ENCODE measurements at places on chromosomes 1 and 21.

DNA sequence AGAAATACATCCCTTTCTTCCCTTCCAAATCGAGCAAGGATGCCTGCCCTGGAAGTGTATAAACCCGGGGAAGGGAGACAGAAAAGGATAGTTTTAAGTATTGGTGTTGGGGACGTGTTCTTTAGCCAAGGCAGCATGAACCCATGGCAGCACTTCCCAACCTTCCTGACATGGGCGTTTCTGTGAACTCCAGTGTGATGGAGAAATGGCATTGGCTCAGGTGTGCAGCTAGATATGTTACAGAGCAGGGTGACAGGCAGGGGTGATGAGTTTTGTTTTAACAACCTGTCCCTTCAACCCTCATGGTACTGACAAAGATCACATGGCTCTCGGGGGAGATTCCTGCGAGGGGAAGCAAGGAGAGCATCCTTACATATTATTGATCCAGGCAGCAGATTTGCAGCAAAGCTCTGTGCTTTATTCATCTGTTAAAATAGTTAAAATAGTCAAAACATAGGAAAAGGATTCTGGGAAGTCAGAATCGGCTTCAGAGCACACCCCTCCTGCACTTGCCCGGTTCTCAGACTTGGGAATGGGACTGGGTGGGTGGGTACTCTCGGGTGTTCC, 4.0 kb downstream of the MX1 start:
- peaks cover 54% of the 10 kb centered on the region for H3K4me1 ChIP-seq
- H3K36me3 ChIP-seq, result peaks cover 28% of the 10 kb centered on the region
- H3K4me3 ChIP-seq, result no peak overlapping the region
- no peak for DNase-seq
- no peaks in the 10 kb centered on the region for H3K27me3 ChIP-seq

GRCh38 chr1:3093898-3094626, 25.1 kb downstream of the PRDM16 start:
- no peaks in the 10 kb centered on the region for H3K36me3 ChIP-seq
- no peak overlapping the region for H3K27ac ChIP-seq
- H3K27me3 ChIP-seq, result peaks cover 11% of the 10 kb centered on the region
- no peak overlapping the region for H3K4me3 ChIP-seq

GRCh38 chr1:81409262-81409661, 391.5 kb upstream of the ADGRL2 start:
- no peak overlapping the region for H3K4me3 ChIP-seq
- no peaks in the 10 kb centered on the region for H3K27me3 ChIP-seq
- no peak for DNase-seq
- H3K4me1 ChIP-seq, result no peaks in the 10 kb centered on the region
- no peaks in the 10 kb centered on the region for H3K36me3 ChIP-seq

GRCh38 chr1:39671793-39672550, at the start of gene NT5C1A:
TSS of gene NT5C1A (minus strand) at chr1:39672107. CDS start at chr1:39672038, 69 bp downstream.
- H3K4me1 ChIP-seq, result peaks cover 9% of the 10 kb centered on the region
- H3K36me3 ChIP-seq, result no peaks in the 10 kb centered on the region
- H3K27ac ChIP-seq, result peak within 1 kb of the TSS; percentile 11
- H3K27me3 ChIP-seq, result peaks cover 38% of the 10 kb centered on the region

- peaks cover 6% of the 10 kb centered on the region for H3K4me1 ChIP-seq
- no peaks in the 10 kb centered on the region for H3K36me3 ChIP-seq
- no peak for DNase-seq
- H3K27me3 ChIP-seq, result no peaks in the 10 kb centered on the region
- H3K4me3 ChIP-seq, result no peak overlapping the region
- peak overlapping the region; percentile 83 for H3K27ac ChIP-seq
These were observed 36.0 kb downstream of the KRTAP10-1 start for GRCh38 chr21:44503901-44504399.

DNA sequence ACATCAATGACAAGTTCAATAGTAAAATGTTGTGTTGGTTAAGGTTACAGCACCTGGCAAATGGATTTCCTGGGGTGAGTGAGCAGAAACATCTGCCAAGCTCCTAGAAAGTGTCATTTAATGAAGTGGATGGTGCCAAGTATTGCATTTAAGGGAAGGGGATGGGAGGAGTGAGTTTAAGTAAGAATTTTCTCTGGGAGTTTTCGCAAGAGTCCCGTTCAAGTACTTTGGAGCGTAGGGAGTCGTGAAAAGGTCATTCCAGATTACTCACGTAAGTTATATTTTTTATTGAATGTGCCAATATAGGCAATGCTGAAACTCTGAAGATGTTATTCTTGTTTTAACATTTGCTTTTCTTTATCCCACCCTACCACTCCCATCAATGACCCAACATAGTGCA, 117.4 kb upstream of the RAB3GAP2 start:
- no peaks in the 10 kb centered on the region for H3K4me1 ChIP-seq
- H3K4me3 ChIP-seq, result no peak overlapping the region
- H3K36me3 ChIP-seq, result no peaks in the 10 kb centered on the region
- no peak for DNase-seq
- H3K27ac ChIP-seq, result no peak overlapping the region

DNA sequence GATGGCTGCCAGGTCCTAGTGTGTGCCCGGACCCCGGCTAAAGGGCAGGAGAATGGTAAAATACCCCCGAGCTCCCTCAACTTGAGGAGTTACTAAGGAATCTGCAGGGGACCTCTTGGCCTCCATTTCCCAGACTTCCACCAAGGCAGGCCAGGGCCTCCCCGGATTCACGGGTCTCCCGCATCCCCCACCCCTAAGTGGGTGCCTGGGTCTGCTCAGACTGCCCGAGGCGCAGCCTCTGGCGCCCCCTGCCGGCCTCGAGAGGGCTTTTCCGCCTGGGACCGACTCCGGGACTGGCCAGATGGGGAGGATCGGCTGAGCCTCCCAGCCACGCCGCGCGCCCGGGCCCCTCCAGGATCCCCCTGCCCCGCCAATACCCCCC, 1.7 kb downstream of the PLEKHG5 start:
- H3K27ac ChIP-seq, result no peak overlapping the region
- H3K4me3 ChIP-seq, result peak overlapping the region; percentile 77
- DNase-seq, result peak; percentile 81
- peaks cover 18% of the 10 kb centered on the region for H3K27me3 ChIP-seq

DNA sequence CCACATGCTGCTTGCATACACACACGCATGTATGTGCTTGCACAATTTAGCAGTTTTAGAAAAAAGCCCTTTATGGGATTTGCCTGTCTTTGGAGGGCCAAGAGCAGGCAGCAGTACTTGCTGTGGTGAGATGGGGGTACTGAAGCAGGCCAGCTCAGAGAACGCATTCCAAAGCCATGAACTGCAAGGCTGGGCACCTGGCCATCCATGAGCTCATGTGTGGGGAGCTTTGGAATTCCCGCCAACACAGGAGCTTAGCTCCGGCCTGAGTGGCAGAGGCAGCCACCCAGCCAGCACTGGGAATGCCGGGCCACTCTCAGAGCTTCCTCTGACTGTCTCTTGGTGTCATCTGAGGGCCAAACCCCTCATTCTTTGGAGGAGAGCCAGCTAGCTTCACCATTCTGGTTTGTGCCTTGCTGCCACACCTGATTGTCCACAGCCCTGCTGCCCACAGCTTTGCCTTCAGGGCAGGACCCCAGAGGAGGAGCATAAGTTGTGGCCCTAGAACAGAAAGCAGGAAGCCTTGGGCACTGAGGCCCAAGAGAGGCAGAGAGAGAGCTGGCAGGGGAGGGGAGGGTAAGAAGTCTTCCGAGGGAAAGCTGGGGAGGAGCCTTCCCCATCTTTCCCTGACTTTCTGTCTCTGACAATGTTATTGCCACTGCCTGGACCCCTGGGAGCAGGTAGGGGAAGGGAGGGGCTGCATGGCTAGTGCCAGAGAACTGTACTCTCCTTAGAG, 92.1 kb upstream of the POU3F1 start:
- H3K4me1 ChIP-seq, result no peaks in the 10 kb centered on the region
- no peaks in the 10 kb centered on the region for H3K36me3 ChIP-seq
- no peak for DNase-seq
- H3K27me3 ChIP-seq, result peaks cover 62% of the 10 kb centered on the region
- no peak overlapping the region for H3K27ac ChIP-seq
- no peak overlapping the region for H3K4me3 ChIP-seq

GRCh38 chr1:240309769-240310168, 218.1 kb downstream of the FMN2 start:
- no peaks in the 10 kb centered on the region for H3K27me3 ChIP-seq
- H3K27ac ChIP-seq, result no peak overlapping the region
- H3K36me3 ChIP-seq, result no peaks in the 10 kb centered on the region

GRCh38 chr1:30484668-30485067, 238.7 kb downstream of the MATN1 start:
- no peaks in the 10 kb centered on the region for H3K36me3 ChIP-seq
- no peak for DNase-seq
- H3K27ac ChIP-seq, result no peak overlapping the region
- no peak overlapping the region for H3K4me3 ChIP-seq
- H3K4me1 ChIP-seq, result no peaks in the 10 kb centered on the region
- peaks cover 31% of the 10 kb centered on the region for H3K27me3 ChIP-seq

DNA sequence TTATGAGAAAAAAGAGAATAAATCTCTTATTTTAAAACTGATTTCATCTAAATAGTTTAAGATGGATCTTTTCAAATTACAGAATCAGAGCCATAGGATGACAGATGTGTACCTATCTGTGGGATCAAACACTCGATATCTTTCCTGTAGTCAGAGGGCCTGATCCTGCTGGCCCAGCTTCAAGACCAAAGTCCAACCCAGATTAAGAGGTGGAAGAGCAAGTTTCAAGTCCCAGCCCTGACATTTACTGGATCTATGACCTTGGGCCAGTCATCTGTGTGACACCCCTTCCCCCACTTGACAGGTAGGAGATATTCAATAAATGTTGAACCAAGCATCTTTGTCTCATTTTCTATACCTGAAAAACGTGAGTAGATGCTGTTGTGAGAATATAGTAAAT, 140.7 kb downstream of the FAM78B start:
- no peak overlapping the region for H3K4me3 ChIP-seq
- H3K27ac ChIP-seq, result no peak overlapping the region
- no peaks in the 10 kb centered on the region for H3K4me1 ChIP-seq
- no peak for DNase-seq
- H3K27me3 ChIP-seq, result peaks cover 13% of the 10 kb centered on the region

DNA sequence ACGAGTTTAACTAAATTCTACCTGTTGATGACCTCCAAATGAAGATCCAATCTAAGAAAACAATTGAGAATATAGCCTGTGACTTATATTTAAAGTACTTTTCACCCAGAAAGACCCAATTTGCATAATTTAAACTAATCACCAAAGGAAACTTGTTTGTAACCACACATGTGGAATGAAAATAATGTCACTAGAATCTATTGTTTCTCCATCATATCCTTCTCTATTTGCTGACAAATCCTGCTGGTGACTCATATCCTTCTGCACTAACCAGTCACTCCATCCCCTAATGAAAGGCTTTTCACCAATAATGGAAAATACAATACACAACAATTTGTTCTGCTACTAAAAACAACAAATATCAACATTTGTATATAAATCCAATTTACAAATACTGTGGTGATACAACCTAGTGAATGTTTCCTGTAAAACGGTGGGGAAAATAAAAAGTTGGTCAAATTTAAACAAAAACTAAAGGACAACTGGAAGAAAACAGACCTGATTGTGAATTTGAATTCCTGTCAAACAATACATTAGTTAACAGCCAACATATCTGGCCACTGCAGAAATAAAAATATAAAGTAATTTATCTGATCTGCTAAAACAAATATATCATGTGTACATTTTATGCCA, 6.5 kb downstream of the PTP4A2 start:
- H3K27ac ChIP-seq, result peak overlapping the region; percentile 85
- no peaks in the 10 kb centered on the region for H3K36me3 ChIP-seq
- peaks cover 44% of the 10 kb centered on the region for H3K4me1 ChIP-seq
- DNase-seq, result no peak
- no peaks in the 10 kb centered on the region for H3K27me3 ChIP-seq

DNA sequence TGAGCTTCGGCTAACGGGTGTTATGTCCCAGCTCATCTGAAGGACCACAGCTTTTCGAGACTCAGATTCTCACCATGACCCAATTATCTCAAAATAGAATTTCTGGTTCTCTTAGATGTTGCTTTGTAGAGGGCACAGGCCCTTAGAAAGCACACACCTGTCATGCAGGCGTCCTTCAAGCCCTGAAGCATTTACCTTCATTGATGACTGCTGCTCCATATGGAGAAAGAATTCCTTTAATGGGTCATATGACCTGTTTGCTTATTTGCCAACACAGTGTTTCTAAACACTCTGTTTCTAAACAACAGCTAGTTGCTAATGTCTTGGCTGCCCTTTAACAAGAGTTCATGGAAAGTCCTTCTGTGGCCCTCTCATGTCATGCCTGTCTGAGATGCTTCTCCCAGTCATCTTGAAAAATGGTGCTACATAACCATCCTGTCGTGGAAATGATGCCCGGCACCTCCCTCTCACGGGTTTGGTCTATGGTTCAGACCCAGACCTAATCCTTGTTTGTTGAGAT, 495.7 kb downstream of the KIF26B start:
- H3K27me3 ChIP-seq, result peaks cover 30% of the 10 kb centered on the region
- DNase-seq, result no peak
- no peaks in the 10 kb centered on the region for H3K4me1 ChIP-seq
- H3K36me3 ChIP-seq, result no peaks in the 10 kb centered on the region

DNA sequence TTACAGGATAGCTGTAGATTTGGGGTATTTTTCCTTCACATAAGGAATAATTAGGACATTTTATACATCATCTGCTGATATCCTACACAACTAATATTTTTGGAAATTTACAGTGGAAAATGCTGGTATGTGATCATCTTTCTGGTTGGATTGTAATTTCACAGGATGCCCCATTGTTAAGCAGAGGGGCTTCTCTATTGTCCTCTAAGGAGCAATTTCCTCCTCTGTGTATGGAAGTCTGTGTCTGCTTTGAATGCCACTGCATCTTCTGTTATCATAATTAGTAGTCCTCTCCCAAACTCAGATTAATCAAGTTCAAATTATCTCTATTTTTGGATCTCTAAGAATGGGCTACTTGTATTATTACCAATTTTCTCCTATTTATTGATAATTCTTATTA, 988.1 kb upstream of the B3GALT2 start:
- no peak overlapping the region for H3K27ac ChIP-seq
- H3K4me3 ChIP-seq, result no peak overlapping the region
- H3K27me3 ChIP-seq, result no peaks in the 10 kb centered on the region
- no peak for DNase-seq
- no peaks in the 10 kb centered on the region for H3K4me1 ChIP-seq

DNA sequence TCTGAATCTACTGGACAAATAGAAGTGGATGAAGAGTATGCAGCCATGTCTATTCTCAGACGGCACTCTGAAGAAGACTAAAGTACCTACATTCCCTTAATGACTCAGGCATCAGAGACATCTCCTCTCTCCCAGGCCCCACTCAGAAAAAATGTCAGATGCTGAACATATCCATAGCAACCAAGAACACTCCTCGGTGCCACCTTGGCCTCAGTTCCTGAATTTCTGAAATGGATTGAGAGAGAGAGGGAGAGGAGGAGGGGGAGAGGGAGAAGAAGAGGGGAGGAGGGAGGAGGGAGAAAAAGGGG, 16.0 kb upstream of the OVAAL start:
- DNase-seq, result no peak
- no peak overlapping the region for H3K27ac ChIP-seq
- H3K36me3 ChIP-seq, result no peaks in the 10 kb centered on the region
- no peaks in the 10 kb centered on the region for H3K27me3 ChIP-seq
- no peaks in the 10 kb centered on the region for H3K4me1 ChIP-seq

DNA sequence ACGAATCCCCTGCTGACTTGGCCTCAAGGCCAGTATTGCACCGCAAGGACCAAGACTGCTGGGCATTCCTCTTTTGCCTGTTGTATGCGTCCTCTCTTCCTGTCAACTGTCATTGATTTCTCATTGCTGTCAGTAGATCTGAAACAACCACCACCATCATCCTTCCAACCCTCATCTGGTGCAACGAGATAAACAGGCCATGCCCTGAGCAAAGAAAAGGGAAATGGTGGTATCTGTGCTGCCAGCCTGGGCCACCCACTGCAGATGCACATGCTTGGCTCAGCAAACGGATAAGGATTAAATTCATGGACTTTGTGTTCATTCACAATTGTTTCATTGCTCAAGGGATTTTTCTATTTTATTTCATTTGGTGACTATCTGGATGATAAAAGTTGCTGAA, 13.6 kb downstream of the OXCT2 start:
- H3K27me3 ChIP-seq, result no peaks in the 10 kb centered on the region
- DNase-seq, result no peak
- H3K27ac ChIP-seq, result no peak overlapping the region
- no peaks in the 10 kb centered on the region for H3K4me1 ChIP-seq
- no peak overlapping the region for H3K4me3 ChIP-seq
